Gastrocnemius medialis (tissue), 4 donors: ENCODE measurements at places on chromosomes 11 and 22. TPM values are rescaled to one million over a fixed set of nuclear protein-coding genes. Genes with fewer than 3 reads are reported as not detected.

DNA sequence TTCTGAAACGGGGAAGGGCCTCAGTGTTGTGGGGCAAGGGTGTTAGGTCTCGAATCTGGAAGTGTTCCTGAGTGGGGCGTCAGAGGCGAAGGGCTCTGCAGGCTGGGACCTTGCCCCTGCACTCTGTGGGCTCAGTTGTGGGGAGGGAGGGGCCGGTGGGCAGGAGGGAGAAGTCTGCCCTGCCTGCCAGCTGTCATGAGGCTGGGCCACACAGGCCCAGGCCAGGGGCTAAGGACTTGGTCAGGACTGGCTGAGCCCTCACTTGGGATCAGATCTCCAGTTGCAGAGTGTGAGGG is at the start of gene CRACR2B:
CRACR2B (plus strand) TSS at position 23 of the 296 bp plus-strand sequence. CDS start 689 bp downstream, outside the sequence.
- H3K36me3 ChIP-seq, result no peaks in the 10 kb centered on the region
- peaks cover 38% of the 10 kb centered on the region for H3K27me3 ChIP-seq
- H3K4me3 ChIP-seq, result peak within 1 kb of the TSS; percentile 54
- no peak for DNase-seq
- H3K27ac ChIP-seq, result peak within 1 kb of the TSS; percentile 68

- peaks cover 27% of the 10 kb centered on the region for H3K4me1 ChIP-seq
- H3K36me3 ChIP-seq, result no peaks in the 10 kb centered on the region
- peak overlapping the region; percentile 96 for H3K27ac ChIP-seq
- no peaks in the 10 kb centered on the region for H3K27me3 ChIP-seq
- H3K4me3 ChIP-seq, result peak overlapping the region; percentile 90
Observed at GRCh38 chr11:17076517-17077239, 789 bp downstream of the RPS13 start.

DNA sequence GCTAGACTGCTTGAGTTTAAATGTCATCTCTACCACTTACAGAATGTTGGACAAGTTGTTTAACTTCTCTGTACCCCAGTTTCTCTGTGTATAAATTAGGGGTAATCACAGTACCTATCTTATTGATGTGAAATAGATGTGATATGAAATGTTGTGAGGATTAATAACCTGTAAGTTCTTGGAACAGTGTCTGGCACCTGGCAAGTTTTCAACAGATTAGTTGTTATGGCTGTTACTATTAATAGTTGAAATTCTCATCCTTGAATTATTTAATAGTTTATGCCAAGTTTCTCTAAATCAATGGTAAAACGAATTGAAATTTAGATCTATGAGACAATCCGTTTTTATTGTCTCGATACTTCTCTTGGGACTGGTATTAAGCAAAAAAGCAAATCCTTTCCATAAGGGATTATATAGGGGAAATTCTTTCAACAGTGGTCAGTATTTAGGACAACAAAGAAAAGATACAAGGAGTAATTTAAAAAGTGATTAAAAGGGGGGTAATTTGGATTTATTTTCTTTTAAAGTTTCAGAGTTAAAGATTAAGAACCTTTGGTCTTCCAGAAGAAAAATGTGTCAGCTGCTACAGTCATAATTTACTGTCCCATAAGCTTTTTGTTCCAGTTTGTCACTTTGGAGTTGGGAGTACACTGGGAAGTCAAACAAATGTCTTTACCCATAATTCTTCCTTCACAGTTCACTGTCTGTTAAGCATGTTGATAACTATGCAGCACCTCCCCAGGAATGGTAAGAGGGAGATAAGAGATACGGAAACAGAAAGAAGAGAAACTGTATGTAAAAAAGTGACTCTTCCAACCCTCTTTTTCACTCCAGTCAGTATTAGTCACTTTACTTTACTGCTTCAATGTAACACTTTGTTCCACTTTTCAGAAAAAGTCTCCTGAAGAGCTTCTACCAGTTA is 13.2 kb downstream of the PDE3B start:
- H3K27me3 ChIP-seq, result no peaks in the 10 kb centered on the region
- no peak overlapping the region for H3K27ac ChIP-seq
- H3K36me3 ChIP-seq, result no peaks in the 10 kb centered on the region
- no peak overlapping the region for H3K4me3 ChIP-seq

DNA sequence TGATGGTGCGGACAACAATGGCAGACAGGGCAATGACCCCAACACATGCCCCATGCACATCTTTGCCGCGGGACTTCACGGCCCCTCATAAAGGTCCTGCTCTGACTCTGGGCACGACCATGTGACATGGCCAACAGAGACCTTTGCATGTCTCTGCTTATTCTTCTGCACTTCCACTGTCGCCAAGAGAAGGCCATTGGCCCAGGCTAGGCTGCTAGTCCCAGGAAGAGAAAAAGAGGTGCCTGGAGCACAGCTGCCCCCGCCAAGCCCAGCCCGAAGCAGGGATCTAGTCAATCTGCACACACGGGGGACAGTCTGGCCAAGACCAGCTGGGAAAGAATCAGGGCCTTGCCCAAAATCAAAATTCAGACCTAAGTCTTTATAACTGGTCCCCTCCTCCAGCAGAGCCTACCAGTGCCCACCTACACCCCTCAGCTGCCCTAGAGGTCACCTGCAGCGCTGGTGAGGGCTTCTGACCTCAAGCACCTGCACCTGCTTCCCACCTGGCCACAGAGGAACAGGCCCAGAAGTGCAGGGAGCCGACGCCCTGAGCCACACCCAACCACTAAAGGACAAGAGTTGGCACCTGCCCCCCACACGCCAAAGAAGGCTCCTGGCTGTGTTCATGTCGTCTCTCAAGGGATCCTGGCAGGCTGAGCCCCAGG is 8.1 kb downstream of the SULT4A1 start:
- no peak overlapping the region for H3K27ac ChIP-seq
- no peak overlapping the region for H3K4me3 ChIP-seq
- no peaks in the 10 kb centered on the region for H3K4me1 ChIP-seq

Gene NDUFS8
- 324 TPM for total RNA-seq
